ENCODE measurements at places on chromosomes 12 and 14.

DNA sequence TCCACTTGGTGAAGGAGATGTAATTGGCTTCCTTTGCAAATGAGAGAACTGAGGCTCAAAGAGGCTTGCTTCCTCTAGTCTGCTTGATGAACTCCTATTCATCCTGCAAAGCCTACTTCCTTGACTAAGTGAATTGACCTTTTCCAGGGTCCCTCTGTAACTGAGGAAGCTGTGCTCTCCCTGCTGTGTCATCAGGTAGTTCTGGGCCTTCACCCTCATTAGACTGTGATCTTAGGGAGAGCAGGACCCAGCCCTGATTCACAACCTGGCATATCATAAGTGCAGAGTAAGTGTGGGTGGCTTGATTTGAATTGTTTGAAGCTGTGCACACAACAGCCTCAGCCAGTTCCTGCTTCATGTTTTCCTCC is 16.3 kb downstream of the ASB2 start:
- DNase-seq = no peak

DNA sequence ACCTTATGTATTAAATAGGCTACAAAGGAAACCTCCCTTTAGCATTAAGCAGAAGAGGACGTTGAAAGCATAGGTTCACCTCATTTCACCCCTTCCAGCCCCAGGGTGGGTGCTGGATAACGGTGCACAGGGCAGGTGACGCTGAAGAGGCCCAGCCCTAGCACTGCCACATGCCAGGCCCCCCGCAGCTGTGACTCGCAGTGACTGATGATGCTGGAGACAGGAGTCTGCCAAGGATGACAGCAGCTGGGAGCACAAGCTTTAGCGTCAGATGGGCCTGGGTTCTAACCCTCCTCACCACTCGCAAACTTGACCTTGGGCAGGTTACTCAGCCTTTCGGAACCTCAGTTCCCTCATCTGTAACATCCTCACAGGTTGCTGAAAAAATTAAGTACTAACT is 76.7 kb downstream of the TBK1 start:
- DNase-seq = no peak

GRCh38 chr12:90124914-90125313 is 416.3 kb upstream of the ATP2B1 start:
- no peak for DNase-seq

DNA sequence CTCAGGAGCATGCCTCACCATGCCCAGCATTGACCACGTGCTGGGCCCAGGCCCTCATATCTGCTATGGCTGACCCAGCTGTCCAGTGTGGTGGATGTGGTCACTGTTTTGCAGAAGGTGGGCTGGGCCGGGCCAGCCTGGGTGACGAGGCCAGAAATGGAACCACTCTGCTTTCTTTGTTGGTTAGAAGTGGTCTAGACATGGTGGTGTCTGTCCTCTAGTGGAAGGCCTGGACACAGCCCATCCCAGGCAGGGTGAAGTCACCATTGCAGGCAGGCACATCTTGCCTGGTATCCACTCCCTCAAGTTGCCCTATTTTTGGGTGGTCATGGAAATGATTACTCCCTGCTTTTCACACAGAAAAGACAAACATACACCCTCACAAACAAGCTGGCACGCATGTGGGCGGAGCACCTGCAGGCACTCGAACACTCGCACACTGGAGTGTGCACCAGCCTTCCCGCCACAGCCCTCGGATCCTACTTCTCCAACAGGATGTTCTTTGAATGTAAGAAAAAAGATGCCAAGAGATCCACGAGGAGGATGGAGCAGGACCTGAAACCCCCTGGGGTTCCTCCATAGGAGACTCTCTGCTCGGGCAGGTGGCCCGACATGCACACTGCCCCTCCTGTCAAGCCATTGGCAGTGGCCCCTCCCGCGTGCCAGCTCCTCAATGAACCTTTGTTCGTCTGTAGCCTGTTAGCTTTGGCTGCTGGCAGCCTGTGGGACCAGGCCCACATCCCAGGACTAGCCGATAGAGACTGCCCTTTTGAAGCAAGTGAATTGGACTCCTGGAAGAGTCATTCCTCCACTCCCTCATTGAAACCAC is 38.4 kb downstream of the MLXIP start:
- DNase-seq = no peak

DNA sequence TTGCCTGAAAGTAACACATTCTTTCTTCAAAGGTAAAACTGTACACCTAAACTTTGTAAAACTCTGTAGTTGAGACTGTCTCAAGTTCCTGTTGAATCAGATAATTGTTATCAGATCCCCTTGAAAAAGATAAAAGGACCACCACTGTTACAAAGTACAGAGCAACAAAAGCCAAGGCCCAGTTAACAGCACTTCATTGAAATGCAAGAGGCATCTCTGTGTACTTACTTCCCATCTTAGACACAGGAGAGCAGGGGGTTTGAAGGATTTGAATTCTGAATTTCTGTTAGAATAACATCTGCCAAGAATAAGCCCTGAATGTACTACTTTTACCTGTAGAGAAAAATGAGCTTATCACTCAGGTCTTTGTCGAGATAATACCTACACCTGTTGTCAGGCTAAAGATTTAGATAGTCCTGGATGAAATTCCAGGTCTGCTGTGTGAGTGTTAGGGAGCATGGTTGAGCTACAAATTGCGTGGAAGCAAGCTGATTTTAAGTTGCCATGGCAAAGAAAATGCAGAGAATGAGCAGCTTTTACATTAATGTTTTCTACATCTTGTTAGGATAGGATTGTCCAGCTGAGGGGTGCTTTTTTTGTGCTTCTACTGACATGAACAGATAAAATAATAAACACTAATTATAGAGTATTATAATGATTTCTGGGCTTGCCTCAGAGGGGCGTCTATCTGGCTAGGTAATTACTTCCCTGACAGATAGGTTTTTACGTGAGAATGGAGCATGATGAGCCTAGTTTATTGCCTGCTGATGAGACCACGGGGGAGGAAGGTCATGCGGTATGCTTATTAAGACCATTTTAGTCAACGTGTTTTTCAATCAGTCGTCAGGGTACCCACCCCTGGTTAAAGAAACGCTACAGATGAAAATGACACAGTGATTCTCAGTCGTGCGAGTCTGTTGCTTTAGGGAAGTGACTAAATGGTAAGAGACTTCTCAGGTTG is 309.2 kb downstream of the PAWR start:
- no peak for DNase-seq

GRCh38 chr12:23611320-23611719 is 338.1 kb downstream of the SOX5 start:
- DNase-seq = no peak

GRCh38 chr14:95545515-95546168 is 10.8 kb downstream of the GLRX5 start:
- DNase-seq = no peak

DNA sequence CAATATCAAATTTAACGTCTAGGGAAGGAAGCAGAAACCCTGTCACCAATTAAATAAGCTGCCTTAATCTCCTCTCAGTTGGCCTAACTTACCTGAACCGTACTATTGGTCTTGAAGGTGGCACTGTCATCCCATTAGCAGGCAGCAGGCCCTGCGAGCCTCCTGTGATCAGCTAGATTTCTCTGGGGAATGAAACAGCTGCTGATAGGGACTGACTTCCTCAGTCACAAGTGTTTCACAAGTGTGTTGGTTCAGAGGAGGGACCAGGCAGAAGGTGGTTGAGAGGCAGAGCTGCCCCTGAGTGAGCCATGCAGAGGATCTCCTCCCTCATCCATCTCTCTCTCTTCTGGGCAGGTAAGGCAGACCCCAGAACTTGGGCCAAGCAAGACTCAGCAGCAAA is 166.8 kb downstream of the DAD1 start:
- no peak for DNase-seq

DNA sequence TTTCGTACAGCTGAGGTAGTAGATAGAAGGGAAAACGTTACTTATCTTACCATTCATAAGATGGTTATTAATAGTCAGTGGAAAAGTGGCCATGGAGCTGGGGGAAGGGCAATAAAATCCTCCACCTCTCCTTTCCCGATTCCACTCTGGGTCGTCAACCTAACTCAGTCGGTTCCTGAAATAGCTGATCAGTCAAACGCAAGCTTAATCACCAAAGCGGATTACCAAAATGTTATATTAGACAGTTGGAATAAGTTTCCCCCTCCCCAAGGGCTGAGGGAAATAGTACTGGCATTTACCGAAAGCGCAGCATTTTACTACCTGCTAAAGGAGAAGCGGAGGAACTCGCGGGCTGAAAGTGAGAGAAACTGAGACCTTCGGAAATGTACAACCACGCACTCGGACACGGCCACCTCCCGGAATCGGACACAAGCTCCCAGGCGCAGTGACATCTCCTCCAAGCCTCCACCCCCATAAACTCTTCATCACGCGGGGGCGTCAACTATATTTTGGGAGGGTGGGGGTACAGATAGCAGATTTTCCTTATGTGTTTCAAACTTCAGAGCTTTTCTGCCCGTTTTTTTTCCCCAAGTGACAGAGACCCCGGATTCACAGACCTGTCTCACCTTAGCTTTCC is 1.2 kb downstream of the PPM1H start:
- no peak for DNase-seq

DNA sequence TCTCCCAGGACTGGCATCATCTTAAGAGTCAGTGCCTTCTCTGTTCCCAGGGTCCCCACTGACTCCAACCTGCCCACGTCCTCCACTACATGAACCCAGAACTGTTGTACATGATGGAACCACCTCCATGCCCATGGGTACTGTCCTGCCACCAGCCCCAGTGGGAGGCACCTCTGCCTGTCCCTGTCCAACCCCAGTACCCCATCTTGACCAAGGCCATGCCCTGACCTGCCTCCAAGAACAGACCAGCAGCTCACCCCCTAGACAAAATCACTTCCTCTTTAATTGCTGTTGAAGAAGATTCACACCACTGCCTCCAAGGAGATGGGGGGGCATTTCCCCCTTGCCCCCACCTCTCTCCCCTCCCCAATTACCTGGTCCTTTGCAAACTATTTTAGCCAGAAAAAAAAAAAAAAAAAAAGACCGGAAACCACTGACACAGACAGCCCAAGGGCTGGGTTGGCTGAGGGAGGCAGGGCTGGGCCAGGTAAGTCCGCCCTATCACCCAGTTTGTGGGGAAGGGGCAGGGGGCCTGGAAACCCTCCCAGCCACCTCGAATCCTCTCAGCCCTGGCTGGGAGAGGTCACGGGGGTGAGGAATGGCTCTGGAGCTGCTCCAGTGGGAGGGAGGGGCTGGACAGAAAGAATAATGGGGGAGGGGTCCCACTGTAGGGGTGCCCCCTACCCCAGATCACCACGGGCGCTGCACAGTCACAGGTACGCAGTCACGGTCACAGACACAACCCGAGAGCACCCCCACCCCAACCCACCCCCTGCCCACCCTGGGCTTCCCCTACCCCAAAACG is 13.4 kb downstream of the AGAP2 start:
- DNase-seq = no peak

GRCh38 chr12:77940011-77940423 is 109.3 kb downstream of the NAV3 start:
- no peak for DNase-seq

DNA sequence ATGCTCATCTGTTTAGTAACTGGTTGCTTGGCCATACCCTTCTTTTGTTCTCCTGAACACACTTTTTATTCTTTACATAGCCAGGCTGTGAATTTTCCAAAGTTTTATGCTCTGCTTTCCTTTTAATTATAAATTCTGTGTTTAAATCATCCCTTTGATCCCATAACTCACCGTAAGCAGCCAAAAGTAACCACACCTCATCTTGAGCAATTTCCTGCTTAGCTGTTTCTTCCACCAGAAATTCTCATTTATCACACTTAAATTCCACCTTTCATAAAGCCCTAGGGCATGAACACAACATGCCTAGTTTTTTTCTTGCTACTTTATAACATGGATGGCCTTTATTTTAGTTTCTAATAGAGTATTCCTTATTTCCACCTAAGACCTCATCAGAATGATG is 510.7 kb downstream of the C12orf50 start:
- no peak for DNase-seq

DNA sequence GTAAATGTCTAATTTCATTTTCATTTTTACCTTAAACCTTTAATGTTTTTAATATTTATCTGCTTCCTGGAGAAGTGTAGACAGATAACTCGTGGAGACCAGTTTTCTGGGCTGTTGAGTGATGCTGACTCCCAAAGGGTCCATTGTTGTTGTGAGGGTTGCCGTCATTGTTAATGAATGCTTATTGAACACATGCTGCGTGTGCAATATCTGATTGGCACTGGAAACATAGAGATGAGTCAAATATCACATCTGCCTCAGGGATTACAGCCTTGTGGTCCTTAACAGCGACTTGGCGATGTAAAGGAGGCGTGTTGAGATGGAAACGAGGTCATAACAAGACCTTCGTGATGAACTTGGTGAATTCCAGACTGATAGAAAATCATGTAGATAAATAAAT is 85.9 kb downstream of the FBXW8 start:
- DNase-seq = no peak

DNA sequence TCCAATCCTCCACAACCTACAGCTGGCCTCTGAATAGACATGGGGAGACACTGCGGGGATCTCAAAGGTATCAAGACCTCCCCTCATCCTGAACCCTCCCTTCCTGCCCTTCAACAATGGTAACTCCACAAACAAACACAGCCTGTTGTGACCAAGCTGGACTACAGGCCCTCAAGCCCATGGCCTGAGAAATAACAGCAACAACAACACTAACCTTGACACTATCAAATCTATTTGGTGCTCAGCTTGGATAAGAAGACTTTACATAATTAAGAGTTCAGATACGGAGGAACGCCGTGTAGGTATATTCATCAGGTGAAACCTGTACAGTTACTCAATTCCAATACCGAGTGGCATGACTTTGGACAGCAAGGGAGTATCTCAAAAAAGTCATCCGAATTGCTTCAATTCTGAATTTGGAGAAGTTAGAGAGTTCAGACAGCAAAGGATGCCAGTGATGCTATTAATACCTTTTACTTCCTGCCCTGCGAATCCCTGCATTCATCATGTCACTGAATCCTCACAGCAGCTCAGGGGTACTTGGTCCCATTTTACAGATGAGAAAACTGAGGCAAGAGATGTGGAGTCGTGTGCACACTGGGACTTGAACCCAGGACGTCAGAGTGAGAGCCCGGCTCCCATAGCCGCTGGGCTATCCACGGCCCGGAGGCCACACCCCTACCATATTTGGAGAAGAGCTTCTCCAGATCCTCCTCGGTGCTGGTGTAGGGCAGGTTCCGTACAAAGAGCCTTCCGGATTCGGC is 17.8 kb downstream of the RBM19 start:
- no peak for DNase-seq

GRCh38 chr14:20180486-20180885 is 10.2 kb upstream of the OR11G2 start:
- no peak for DNase-seq

DNA sequence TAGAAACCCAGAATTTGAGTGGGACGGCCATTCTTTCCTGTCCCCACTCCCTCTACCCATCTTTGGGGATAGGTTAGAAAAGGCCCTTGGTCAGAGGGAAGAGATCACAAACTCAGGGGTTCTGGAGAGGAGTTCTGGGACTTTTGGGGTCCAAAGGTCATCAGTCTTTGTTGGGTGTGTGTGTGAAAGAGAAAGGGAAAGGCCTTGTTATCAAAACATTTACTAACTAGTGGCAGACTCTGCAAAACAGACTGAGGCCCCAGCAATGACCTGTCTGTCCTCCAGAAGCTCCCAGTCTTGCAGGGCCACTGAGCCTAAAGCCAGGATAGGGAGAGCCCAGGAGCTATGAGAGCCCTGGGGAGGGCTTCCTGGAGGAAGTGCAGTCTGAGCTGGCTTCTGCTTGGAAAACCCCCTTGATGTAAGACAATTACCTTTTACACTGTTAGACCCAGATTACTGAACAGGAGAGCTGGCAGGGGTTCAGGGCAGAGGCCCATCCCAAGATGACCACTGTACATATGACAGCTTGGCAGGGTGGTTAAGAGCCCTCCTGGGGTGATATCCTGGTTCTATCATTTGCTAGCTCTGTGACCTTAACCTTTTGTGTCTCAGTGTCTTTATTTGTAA is 429.1 kb upstream of the CCDC196 start:
- no peak for DNase-seq

- no peak for DNase-seq
Measured at GRCh38 chr12:124953689-124954405, 35.1 kb downstream of the DHX37 start.
